Smooth muscle cell of the pulmonary artery (primary cell): ENCODE measurements at places on chromosomes 1 and 21. TPM values are rescaled to one million over a fixed set of nuclear protein-coding genes. Genes with fewer than 3 reads are reported as not detected.

The ADAR gene
- 97.7 and 101 TPM in 2 replicates for total RNA-seq

The GOLT1A gene
- not detected in 2 replicates for total RNA-seq

The SPATA45 gene
- not detected in 2 replicates for total RNA-seq

The KIF14 gene
- 1.3 and 3.5 TPM in 2 replicates for total RNA-seq

The HCRTR1 gene
- not detected in 2 replicates for total RNA-seq

The PPCS gene
- total RNA-seq: 20.5 and 26.3 TPM in 2 replicates

The TCEA3 gene
- 18.0 and 20.0 TPM in 2 replicates for total RNA-seq

The CFAP45 gene
- total RNA-seq: 0.39 and 0.73 TPM in 2 replicates

The CLDN8 gene
- not detected in 2 replicates for total RNA-seq

The TEX35 gene
- not detected in 2 replicates for total RNA-seq

The KCNA3 gene
- 0.07 TPM in 1 of 2 replicates, not detected in the other for total RNA-seq

The JTB gene
- total RNA-seq: 87.9 and 105 TPM in 2 replicates

The PLPPR4 gene
- 1.9 and 46.9 TPM in 2 replicates for total RNA-seq

The TP73 gene
- 0.07 TPM in 1 of 2 replicates, not detected in the other for total RNA-seq

The AMY1C gene
- not detected in 2 replicates for total RNA-seq
